ENCODE measurements at places on chromosomes 11 and 22. TPM values are rescaled to one million over a fixed set of nuclear protein-coding genes. Genes with fewer than 3 reads are reported as not detected.

The GRK3 gene
- 1.9 TPM for total RNA-seq

The DEPDC7 gene
- 13.8 TPM for total RNA-seq

The SORL1 gene
- total RNA-seq, result 1.7 TPM

The GPR83 gene
- total RNA-seq, result not detected

- no peak for DNase-seq
These were observed 29.9 kb downstream of the SYN3 start for GRCh38 chr22:33028234-33028633.

GRCh38 chr22:20494978-20495860 is at the start of gene KLHL22:
TSS of gene KLHL22 (minus strand) at chr22:20495795. CDS start at chr22:20489211, 6,584 bp downstream.
- no peak for DNase-seq

DNA sequence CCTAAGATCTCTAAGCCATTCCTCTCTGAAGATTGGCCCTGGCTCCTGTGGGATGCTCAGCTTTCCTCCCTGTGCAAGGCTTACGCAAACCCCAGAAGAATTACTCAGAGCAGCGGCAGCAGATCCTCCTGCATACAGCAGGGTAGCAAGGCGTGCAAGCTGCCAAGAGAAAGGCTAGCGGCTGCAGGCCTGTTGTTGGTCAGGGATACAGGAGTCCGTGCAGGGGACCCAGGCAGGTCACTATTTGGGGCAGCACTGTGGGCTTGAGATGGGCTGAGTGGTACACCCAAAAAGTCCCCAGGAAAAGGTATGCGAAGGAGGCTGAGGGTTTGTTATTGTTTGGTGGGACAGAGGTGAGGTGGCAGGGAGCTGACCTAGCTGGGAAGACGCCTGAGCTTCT is 1.5 kb downstream of the GLB1L2 start:
- no peak for DNase-seq

DNA sequence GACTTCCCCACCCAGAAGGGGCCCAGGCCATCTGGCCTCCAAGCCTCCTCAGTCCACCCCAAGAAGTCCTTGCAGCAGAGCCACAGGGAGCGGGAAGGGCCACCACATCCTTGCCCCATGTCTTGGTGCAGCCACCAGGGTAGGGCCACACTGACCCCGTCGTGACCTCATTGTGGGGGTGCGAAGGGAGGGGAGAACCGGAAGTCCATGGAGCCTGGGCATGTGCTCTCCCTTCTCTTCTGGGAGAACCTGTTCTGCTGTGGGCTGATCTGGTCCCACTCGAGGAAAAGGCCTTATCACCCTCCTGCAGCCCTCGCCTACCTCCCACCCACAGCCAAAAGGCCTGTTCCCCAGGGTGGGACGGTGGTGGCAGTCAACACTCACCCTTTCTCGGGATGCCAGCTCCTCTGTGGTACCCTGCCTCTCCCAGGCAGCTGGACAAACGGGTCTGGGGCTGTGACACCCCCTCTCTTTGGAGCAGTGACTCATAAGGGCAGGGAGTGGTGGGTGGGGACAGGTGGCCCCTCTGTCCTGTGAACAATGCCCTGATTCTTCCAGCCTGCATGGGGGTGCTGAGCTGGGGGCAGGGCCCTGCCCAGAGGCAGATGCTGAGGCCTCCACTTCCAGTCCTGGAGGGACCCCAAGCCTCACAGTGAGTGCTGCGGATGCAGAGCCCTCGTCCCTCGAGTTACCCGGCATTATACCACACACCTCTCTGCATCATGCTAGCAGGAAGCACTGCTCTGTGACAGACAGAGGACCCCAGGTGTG is 14.6 kb upstream of the CTSD start:
- no peak for DNase-seq

The SDHAF2 gene
- 40.3 TPM for total RNA-seq

DNA sequence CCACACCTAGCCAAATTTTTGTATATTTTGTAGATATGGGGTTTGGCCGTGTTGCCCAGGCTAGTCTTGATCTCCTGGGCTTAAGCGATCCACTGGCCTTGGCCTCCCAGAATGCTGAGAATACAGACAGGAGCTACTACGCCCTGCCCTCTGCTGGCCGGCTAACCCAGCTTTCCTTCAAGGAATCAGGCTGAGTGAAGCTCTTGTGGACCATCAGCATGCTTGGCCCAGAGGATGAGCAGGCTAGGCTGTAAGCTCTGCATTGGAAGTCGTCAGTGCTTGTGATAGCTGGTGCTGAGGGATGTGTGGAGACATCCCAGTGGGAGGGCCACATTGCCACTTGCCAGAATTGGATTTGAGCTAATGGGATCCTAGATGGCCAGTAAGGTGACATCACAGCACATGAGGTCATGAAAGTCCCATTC is 60.6 kb downstream of the MED15 start:
- peak; percentile 35 for DNase-seq

The MYOD1 gene
- not detected for total RNA-seq

The CYB5R2 gene
- total RNA-seq, result not detected

The PKP3 gene
- 44.0 TPM for total RNA-seq
